Activated CD4-positive, alpha-beta T cell treated with anti-CD3 and anti-CD28 coated beads for 4 hours (primary cell): ENCODE measurements at places on chromosomes 2 and 18.

GRCh38 chr2:129777146-129777545, 202.3 kb upstream of the RAB6C start:
- DNase-seq: no peak

- DNase-seq: no peak
These were observed 9.3 kb downstream of the MEIS1 start for GRCh38 chr2:66443979-66444861.

DNA sequence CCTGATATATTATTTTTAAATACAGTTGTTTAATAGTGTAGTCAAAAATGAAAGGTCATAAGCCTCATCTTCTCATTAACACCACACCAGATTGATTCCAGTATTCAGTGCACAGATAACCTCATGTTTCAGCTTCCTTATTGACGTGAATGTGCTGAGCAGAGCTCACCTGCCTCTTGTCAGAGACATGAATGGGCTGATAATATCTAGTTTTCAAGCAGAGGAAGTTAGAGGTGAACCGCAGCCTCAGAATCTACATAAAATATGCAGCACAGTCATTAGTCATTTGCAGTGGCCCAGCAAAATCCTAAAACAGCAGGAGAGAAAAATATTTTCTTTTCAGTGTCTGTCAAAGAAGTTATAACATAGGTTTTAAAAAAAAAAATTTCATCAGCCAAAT, 216.2 kb downstream of the GBX2 start:
- DNase-seq: no peak

DNA sequence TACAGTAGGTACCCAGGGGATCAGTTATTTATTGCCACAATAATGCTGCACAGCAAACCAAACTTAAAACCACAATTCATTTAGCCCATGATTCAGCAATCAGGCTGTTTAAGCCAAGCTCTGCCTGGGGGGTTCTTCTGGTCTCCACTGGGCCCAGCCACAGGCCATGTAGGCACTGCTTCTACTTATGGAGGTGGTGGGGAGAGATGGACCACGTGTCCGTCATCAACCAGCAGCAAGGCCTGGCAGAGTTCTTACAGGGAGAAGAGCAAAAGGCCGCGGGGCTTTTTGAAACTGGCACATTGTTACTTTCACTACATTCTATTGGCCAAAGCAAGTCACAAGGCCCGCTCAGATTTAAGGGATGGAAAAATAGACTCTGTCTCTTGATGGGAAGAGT, 76.3 kb upstream of the DAPL1 start:
- DNase-seq: no peak

DNA sequence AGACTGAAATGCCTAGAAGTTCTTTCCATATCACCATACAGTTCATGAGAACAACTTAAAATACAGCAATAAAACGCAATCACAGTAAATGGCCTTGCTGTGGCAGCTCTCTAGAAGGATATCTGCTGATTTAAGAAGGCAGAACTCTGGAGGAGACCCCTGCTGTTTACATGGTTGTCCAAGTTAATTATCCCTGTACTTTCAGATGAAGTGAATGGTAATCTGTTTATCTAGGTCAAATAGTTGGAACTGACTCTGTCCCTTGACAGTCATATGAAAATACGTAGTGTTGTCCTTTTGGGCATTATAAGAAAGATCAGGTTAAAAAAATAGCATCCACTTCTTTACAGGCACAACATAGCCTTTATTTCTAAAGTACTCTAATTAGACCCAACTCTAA, 115.6 kb downstream of the COLEC12 start:
- DNase-seq: no peak

- DNase-seq: no peak
These were observed 66.3 kb upstream of the PSMD14 start for GRCh38 chr2:161241894-161242293.

GRCh38 chr2:184119989-184120800, 478.1 kb upstream of the ZNF804A start:
- no peak for DNase-seq

DNA sequence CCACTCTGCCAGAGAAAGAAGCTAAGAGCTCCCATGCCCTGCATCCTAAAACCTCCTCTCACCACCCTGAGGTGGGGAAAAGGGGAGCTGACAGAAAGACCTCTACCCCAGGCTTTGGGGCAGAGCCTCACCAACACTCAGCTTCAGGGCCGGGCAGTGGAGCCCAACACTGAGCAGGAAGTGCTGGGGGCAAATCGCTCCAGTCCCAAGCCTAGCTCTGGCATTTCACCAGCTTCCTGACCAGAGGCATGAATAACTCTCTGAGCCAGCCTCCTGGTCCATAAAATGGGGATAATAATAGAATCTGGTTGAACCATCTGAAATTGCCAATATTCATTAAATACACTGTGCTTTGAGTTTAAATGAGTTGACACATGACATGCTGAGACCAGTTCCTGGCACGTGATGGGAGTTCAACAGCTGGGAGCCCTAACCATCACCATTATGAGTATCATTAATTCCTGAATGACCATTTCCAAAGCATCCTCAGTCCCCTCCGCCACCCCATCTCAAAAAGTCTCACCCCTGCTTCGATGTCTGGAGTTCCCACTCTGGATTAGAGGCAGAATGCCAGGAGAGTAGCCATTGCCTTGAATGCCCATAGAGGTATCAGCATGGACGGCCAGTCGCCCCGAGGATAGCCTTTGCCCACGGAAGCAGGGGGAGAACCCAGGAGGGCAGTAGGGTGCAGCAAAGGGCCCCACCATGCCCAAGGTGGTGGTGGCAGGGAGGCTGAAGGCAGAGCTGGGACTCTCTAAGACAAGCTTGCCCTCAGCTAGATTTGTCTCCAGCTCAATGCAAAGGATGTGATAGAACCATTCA, 153.4 kb downstream of the TNS1 start:
- DNase-seq: no peak

- no peak for DNase-seq
These were observed 189.8 kb upstream of the TCF4 start for GRCh38 chr18:55777666-55778304.

DNA sequence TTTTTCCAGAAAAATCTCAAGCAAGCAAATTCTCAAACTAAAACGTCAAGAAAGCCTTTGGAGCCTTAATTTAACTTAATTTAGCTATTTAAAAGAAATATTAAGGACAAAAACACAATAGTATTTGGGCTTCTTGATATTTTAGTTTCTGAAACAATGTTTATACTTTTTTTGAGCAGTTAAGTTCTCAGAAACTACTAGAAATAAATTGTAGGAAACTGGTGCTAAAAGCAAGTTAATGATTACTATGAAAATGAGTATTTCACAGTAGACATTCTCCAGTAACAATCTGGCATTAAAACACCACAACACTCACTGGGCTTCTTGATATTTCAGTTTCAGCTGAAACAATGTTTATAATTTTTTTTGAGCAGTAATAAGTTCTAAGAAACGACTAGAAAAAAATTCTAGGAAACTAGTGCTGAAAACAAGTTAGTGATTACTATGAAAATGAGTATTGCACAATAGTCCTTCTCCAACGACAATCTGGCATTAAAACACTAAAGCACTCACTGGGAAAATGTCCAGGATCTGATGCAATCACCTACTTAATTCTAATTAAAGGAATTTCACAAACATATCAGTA, 45.1 kb downstream of the TRAK2 start:
- DNase-seq: no peak

GRCh38 chr2:73004889-73005596, 66.5 kb downstream of the SFXN5 start:
- no peak for DNase-seq

DNA sequence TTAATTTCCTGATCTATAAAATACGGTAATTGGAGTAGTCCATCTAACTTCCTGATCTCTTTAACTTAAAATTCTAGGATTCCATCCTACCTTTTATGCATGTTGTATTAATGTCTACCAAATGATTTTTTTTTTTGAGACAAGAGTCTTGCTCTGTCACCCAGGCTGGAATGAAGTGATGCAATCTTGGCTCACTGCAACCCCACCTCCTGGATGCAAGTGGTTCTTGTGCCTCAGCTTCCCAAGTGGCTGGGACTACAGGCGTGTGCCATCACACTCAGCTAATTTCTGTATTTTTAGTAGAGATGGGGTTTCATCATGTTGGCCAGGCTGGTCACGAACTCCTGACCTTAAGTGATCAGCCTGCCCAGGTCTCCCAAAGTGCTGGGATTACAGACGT, 47.8 kb downstream of the CFAP36 start:
- no peak for DNase-seq

GRCh38 chr2:33607251-33607721, 8.2 kb upstream of the FAM98A start:
- DNase-seq: no peak

DNA sequence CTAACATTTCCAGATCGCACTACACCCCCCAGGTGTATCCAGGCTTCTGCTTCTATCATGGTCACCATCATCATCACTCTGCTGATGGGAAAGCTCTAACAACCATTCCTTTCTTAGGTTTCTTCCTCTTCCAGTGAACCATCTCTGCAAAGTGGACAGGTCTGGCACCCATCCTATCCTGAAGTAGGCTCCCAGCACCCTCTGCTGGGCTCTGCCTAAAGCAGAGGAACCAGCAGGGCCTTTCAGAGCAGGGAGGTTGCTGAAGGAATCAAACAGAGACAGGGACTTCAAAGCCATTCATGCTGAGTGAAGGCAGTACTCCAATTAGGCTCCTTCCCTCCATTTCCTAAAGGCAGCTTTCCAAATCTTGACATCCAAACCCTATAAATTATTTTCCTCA, 27.2 kb upstream of the SATB2 start:
- DNase-seq: no peak

GRCh38 chr2:182763311-182763912, 47.4 kb downstream of the DNAJC10 start:
- no peak for DNase-seq

DNA sequence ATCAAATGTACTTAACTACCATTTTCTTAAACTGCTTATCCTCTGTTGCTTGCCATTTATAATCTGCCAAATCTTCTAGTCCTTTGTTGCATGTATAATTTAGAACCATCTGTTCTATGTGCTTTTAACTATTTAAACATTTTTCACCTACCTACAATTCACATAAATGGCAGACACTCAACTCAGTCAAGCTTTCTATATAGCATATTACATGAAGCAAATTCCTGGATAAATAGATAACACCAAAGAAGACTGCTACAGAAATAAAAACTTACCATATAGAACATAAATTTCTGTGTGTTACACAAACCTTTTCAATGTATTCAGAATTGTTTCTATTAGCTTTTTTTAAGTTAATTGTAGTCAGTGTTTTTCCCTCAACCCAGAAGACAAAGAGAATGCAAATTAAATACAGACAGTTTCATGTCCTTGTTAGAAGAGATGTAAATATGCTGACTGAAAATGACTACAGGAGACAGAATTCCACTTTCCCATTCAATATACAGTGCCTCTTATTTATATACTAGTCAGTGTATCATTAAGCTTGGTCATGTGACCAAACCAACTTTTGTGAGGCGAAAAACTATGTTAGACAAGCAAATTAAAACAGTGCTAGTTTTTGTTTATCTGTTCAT, 2.6 kb downstream of the BAZ2B start:
- DNase-seq: no peak

- DNase-seq: no peak
These were observed 1290.8 kb downstream of the DPP10 start for GRCh38 chr2:115733190-115733775.

GRCh38 chr18:58227361-58227930, 183.4 kb downstream of the NEDD4L start:
- no peak for DNase-seq

GRCh38 chr18:11884396-11885030, 23.6 kb downstream of the MPPE1 start:
- DNase-seq: no peak

GRCh38 chr18:34222307-34223163, 2.2 kb downstream of the NOL4 start:
- DNase-seq: no peak

- no peak for DNase-seq
These were observed 6.6 kb downstream of the FECH start for GRCh38 chr18:57579934-57580333.

GRCh38 chr18:74252039-74252395, 39.7 kb downstream of the CYB5A start:
- DNase-seq: no peak

DNA sequence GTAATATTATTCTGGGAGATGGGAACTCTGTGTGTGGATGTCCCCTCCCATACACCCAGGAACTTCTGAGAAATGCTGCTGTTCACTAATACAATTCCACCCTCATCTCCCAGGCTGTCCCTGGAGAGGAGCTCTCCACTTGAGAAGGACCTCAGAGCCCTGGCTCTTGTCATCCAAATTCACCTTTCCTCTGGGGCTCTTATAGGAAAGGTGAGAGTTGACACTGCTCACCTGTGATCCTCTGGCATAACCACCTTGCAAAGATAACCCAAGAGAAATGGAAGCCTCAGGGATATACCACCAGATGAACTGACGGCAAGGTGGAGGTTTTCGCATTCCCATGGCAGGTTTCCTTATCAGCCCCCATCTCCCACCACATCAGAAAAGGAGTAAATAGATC, 52.0 kb downstream of the IL1RL2 start:
- DNase-seq: no peak

GRCh38 chr2:17540813-17541530, 476 bp downstream of the VSNL1 start:
- no peak for DNase-seq

GRCh38 chr2:113132414-113133021, 5.1 kb downstream of the IL1RN start:
- no peak for DNase-seq

DNA sequence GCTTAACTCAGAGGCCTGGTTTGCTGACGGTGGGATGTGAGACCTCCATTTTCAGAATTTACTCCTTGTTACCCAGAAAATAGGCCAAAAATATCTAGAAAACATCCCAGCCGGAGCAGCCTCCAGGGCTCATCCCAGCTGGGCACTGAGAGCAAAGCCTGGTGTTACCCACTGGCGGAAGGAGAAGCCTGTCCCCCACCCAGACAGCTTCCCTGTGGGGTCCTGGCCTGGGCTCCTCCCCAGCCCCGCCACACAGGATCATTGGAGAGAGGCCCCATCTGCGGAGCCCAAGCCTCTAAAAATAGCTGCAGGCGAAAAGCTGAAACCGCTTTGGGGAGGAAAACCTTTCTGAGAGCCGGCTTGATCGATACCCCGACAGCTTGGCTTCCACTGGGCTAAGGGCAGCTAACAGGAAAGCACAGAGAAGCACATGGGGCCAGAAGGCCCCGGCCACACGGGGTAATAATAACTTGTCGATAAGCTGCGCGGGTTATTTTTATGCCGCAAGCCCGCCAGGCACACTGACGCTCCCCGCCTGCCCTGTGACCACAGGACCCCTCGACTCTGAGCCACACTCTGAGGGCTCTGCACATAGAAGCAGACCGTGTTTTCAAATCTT, 26.9 kb upstream of the FAHD2A start:
- no peak for DNase-seq

- no peak for DNase-seq
These were observed 7.2 kb upstream of the TSN start for GRCh38 chr2:121748202-121748601.

GRCh38 chr2:72154386-72154975, 6.8 kb upstream of the CYP26B1 start:
- no peak for DNase-seq

GRCh38 chr2:113770929-113771328, 14.5 kb upstream of the SLC35F5 start:
- no peak for DNase-seq

DNA sequence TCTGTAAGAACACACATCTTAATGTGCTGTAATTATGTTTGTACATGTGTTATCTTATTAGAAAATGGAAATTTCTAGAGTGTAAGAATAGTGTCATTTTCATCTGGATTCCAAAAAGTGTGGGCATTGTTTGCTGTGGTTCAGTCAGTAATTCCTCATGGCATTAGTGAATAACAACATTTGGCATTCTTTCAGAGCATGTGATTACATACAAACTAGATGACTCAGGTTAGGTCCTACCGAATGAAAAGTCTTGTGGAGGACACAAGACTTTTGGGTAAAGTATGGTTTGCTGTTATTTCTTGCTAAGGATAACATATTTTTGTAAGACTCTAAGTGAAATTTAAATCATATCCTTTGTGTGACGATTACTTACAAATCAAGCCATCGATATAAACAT, 593.1 kb upstream of the NRXN1 start:
- no peak for DNase-seq
